HT-29 (cell line): ENCODE measurements at places on chromosomes 4 and X.

- no peak for DNase-seq
Observed at GRCh38 chr4:78033861-78034260, 23.3 kb upstream of the FRAS1 start.

- peak; percentile 37 for DNase-seq
Observed at GRCh38 chrX:9940421-9940820, 26.7 kb upstream of the CLDN34 start.

GRCh38 chr4:8380511-8381415, 59.8 kb downstream of the ACOX3 start:
- no peak for DNase-seq

- peak; percentile 48 for DNase-seq
Observed at GRCh38 chr4:169024762-169025161, 14.7 kb upstream of the CBR4 start.

DNA sequence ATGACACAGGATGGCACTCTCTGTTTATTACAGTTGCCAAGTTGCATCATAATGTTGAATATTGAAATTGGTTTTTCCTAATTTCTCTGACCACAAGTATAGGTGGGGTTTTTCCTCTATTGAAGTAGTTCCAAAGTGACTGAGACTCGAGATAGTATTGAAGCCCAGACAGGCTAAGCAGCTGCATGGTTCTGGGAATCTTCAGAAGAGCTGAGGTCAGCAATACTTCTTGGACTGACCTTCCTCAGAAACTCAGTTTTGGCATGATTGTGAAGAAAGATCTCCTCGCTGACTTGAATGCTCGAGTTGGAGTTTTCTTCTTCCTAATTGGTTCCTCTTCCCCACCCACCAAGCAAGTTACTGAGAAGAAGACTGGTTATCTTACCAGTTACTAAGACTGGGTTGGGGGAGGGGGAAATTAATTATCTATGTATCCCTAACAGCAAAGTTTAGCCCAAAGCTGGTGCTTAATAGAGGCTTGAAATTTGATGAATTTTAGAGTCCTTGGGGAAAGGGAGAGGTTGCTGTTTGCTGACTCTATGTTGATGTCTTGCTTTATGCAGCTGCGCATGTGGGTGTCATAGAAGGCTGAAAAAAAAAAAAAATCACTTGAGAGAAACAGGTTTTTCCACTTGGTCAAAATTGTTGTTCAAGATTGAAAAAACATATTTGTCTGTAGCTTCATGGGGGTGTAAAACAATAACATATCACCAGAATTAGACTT, 91.1 kb downstream of the P2RY10 start:
- no peak for DNase-seq

DNA sequence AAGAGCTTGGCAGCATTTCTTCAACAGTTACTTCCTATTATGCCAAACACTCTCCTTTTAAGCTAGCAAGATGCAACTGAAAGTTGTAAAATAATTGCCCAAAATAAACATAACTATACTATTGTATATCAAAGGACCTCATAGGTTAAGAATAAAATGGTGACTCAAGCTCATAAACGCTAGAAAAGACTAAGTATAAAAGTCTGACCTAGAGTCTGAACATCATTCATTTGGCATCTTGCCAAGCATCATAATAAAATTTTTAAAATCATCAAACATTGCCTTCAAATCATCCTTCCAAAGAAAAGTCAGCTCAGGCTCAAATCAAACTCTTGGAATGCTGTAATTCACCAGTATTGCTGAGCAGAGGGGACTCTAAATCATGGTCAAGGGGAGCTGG, 281.2 kb downstream of the QDPR start:
- no peak for DNase-seq

- DNase-seq: peak; percentile 30
Observed at GRCh38 chr4:153785910-153786721, 2.8 kb downstream of the SFRP2 start.

DNA sequence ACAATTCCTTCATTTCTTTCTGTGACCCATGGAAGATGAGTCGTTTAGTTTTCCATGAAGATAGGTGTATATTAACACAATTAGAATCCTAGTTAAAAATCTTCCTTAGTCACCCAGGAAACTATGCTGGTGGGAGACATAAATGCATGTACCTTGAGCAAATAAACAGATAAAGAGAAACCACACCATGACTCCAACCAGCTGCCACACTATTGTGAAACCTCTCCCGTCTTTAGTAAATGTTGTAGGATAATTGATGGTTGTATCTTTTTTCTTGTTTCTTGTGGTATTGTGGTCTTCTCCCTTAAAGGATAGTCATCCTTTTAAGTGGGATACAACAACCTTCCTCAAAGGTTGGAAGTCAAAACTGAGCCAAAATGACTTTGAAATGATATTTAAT, 103.8 kb upstream of the LEF1 start:
- no peak for DNase-seq

- DNase-seq: no peak
Observed at GRCh38 chr4:168263039-168263438, 55.5 kb downstream of the DDX60 start.

DNA sequence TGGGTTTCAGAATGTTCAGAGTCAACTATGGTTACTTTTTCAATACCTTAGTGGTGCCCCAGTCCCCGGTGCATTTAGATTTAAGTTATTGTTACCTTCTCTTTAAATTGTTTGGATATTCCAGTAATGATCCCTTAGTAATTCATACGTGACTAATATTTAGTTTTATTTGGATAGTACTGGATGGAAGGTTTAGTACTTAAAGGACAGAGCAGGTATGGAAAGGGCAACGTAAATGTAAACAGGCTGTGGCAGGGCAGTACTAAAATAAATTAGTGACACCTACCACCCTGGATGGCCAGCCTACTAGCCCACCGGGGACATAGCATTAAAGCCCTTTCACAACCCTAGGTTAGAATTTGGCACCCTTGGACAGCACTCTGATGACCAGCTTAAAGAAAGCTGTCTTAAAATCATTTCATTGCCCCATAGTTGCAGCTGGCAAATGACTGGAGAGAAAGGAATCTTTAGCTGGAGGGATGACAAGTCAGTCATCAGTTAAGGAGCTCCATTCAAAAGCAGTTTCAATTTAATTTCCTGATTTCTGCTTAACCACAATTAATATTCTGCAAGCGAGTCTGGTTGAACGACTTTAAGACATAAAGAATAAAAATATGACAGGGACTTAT, 16.4 kb downstream of the PLP1 start:
- DNase-seq: no peak

DNA sequence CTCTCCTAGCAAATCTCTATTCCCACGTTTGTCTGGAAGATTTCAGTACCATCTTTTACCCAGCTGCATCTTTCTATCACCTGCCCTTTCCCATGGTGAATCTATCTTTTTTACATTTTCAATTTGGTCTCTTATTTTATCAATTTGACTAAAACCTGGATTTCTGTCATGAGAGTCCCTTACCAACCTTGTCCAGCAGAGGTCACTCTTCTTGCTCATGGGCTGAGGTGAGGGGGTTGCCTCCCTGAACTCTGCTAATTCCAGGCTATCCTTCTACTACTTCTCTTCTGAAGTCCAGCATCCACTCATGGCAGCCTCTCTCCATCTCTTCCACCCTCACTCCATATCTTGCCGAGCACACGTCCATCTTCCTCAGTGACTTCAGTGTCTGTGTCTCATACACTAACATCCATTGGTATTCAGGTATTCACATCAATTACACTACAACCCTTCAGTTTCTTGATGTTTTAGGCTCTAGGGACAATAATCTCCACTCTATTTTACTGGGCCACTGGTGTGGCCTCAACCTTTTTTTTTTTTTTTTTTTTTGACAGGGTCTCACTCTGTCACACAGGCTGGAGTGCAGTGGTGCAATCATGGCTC, 17.8 kb upstream of the ZNF827 start:
- peak; percentile 72 for DNase-seq

DNA sequence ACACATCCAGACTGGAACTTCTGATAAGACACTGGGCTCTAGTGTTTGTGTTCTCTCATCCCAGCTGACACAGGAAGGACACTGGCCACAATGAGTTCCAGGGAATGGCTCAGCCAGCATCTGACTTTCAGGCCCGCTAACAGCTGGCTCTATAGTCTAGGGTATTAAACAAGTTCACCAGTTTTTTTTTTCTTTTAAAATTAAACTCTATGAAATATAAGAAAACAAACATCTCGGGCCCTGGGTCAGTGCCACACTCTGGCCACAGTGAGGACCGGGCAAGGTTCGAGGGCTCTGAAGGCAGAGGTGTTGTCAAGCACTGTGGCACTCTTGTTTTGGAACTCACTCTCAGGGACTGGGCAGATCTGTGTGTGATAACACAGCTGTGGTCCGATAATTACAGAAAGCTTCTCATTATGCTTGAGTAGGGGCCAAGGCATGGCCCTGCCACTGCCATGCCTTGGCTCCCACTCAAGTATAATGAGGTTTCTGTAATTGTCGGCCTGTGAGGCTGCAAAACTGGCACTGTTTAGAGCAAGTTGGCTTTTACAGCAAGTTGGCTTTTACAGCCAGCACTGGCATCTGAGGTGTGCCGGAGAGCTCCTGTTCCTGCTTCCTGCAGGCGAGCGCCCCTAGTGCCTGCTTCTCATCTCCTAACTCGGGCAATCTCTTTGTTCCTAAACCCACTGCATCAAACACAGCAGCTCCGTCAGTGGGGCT, 62.8 kb downstream of the PPP1R2C start:
- DNase-seq: peak; percentile 69

DNA sequence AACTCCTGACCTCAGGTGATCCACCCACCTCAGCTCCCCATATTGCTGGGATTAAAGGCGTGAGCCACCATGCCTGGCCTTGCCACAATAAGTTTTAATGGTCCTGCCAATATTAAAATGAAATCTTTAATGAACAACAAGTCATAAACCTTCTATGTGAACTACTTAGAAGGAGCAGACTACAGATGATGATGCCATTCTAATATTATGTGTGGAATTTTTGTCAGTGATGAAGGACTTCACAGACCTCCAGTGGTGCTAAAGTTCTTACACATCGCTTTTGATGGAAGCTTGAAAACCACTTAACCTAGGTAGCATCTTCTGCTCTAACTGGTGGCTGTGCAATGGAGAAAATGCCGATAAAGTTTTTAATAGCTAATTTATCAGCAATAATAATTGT, 331.4 kb downstream of the CCSER1 start:
- no peak for DNase-seq

GRCh38 chr4:96162636-96163035, 322.7 kb downstream of the PDHA2 start:
- DNase-seq: no peak

DNA sequence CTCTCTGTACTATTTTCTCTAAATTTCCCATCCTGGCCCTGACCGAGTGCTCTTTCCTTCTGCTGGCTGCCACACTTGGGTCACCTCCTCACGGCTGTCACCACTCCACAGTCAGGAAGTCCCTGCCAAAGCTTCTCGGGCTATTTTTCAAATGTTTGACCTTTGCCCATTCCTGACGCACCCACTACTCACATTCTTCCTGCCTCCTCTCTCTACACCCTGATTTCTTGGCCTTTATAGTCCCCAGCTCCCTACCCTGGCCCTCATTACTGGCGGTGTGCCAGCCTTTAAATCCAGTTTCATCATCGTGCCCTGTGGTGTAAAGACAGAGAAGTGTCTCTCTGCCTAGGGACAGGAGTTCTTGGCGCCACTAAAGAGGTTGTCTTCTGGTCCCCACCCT, 46.4 kb upstream of the GATB start:
- DNase-seq: no peak

DNA sequence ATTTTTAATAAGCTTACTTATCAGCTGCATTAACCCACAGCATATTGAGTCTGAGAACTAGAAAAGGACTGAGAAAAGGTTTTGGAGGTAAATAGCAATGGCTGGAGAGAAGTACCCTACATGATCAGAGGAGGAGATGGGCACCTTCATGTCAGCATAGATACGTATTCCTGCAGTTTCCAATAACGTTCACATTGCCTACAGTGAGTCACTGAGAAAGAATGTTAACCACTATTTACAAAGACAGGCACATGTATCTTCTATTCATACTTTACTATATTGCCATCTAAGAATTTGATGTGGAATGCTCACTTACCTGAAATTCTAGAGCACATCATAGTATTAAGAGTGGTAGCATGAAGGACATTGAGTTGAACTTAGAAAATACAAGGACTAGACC, 92.5 kb downstream of the TLL1 start:
- no peak for DNase-seq

DNA sequence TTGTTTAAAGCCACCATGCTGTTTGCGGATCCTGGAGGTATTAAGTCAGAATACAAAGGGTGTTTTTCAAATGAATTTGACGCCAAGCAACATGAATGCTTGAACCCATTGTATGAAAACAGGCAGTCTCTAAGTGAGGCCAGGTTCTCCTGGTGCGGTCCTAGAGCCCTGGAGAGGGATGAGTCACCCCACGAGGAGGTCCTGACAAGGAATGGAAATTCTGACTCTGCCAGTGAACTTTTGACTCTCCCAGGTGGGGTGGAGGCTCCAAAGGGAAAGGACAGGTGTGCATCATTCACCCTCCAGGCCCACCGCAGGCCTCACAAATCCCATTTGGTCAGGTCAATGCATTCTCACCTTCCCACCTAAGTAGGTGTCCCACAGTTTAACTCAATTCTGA, 1.5 kb downstream of the TRIM2 start:
- peak; percentile 85 for DNase-seq
